ENCODE measurements at places on chromosomes 3 and 15. TPM values are rescaled to one million over a fixed set of nuclear protein-coding genes. Genes with fewer than 3 reads are reported as not detected.

The CDCP1 gene
- polyA plus RNA-seq, result not detected

DNA sequence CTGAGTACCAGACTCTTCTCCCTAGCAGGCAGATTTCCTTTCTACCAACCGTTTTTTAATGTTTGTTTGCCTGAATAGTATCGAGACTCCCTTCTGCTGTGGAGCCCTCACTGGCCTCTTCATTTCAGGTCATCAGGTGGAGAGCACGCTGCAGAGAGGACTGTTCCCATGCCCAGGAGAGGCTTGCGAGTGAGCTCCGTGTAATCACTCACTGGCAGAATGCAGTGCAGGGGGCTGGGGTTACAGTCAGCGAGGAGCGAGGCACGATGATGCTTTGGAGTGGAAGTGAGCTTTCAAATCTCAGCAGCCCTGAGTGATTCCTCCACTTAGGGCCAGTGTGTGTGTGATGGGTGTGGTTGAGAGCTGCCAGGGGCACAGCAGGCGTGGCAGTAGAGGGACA, 385.2 kb downstream of the SHQ1 start:
- peaks cover 29% of the 10 kb centered on the region for H3K27me3 ChIP-seq
- H3K4me1 ChIP-seq, result no peaks in the 10 kb centered on the region
- H3K36me3 ChIP-seq, result peaks cover 9% of the 10 kb centered on the region
- H3K27ac ChIP-seq, result no peak overlapping the region
- no peak overlapping the region for H3K4me3 ChIP-seq

The FRMD4B gene
- polyA plus RNA-seq, result 0.53 TPM

The ISLR2 gene
- not detected for polyA plus RNA-seq

DNA sequence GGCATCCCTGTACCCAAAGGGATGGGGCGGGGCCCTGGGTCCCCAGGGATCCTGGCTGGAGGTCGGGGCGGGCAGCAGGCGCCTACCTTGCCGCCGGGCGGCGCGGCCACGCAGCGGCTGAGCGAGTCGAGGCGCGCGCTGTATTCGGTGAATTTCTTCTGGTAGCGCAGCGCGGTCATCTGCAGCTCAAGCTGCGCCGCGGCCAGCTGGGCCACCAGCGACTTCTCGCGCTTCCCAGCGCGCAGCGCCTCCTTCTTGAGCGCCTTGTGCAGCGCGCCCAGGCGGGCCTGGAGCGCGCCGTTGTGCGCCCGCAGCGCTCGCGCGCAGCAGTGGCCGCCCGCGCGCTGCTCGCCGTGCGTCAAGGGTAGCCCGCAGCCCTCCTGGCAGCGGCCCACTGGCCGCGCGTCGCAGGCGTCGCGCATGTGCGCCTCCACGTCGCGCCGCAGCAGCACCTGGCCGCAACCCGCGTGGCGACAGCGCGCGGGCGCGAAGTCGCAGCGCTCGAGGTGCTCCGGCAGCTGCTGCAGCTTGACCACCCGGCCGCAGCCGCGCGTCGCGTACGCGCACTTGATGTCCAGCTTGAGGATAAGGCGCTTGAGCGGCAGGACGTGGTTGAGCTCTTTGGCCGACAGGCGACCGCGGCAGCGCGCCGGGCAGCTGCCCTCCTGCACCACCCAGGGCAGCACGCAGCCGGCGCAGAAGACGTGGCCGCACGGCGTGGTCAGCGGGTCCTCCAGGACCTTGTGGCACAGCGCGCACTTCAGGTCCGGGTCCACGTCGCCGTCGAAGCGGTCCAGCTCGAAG, 522 bp downstream of the PDZRN3 start:
- H3K36me3 ChIP-seq, result no peaks in the 10 kb centered on the region
- peaks cover 20% of the 10 kb centered on the region for H3K27me3 ChIP-seq
- H3K27ac ChIP-seq, result no peak overlapping the region
- no peaks in the 10 kb centered on the region for H3K4me1 ChIP-seq

- peaks cover 44% of the 10 kb centered on the region for H3K4me1 ChIP-seq
- peaks cover 4% of the 10 kb centered on the region for H3K36me3 ChIP-seq
- H3K27ac ChIP-seq, result peak overlapping the region; percentile 92
- no peak for DNase-seq
- peak overlapping the region; percentile 94 for H3K4me3 ChIP-seq
- H3K27me3 ChIP-seq, result no peaks in the 10 kb centered on the region
Observed at GRCh38 chr3:149812165-149812605, 830 bp upstream of the RNF13 start.

- H3K27me3 ChIP-seq, result no peaks in the 10 kb centered on the region
- H3K36me3 ChIP-seq, result peaks cover 24% of the 10 kb centered on the region
- H3K4me3 ChIP-seq, result no peak overlapping the region
- H3K4me1 ChIP-seq, result peaks cover 5% of the 10 kb centered on the region
Observed at GRCh38 chr3:114691871-114692270, 398.0 kb downstream of the TIGIT start.

The GABRR3 gene
- not detected for polyA plus RNA-seq

GRCh38 chr3:169907944-169908343, 3.4 kb upstream of the SAMD7 start:
- no peak overlapping the region for H3K27ac ChIP-seq
- H3K4me3 ChIP-seq, result no peak overlapping the region
- no peaks in the 10 kb centered on the region for H3K36me3 ChIP-seq
- no peak for DNase-seq

The PCBP4 gene
- polyA plus RNA-seq, result 4.9 TPM

DNA sequence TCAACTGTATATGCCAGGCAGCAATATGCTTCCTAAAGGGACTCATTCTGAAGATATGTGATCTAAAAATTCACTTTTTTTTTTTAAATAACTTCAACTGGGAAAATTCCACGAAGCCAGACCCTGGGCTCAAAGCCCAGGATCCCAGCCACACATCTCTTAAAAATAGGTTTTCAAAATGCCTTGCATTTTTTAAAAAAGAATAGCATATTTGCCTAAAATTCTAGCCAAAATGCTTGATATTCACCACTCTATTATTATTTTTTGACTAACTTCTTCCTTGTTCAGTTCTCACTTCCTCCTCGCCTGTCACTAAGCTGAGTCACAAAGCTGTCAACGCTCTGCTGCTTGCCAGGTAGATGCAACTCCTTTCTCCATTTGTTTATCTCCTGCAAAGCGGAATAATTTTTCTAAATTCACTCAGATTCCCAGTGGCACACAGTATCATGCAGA, 28.0 kb upstream of the VGLL4 start:
- no peaks in the 10 kb centered on the region for H3K36me3 ChIP-seq
- H3K27me3 ChIP-seq, result no peaks in the 10 kb centered on the region
- no peak overlapping the region for H3K4me3 ChIP-seq
- peak; percentile 3 for DNase-seq

- no peaks in the 10 kb centered on the region for H3K36me3 ChIP-seq
- H3K4me1 ChIP-seq, result peaks cover 7% of the 10 kb centered on the region
- H3K27me3 ChIP-seq, result peaks cover 10% of the 10 kb centered on the region
- peak; percentile 36 for DNase-seq
- H3K27ac ChIP-seq, result no peak overlapping the region
Observed at GRCh38 chr15:31489801-31490646, 163.4 kb downstream of the KLF13 start.

- no peaks in the 10 kb centered on the region for H3K4me1 ChIP-seq
- no peak overlapping the region for H3K27ac ChIP-seq
- H3K4me3 ChIP-seq, result no peak overlapping the region
Observed at GRCh38 chr3:172373912-172374311, 74.3 kb downstream of the GHSR start.

DNA sequence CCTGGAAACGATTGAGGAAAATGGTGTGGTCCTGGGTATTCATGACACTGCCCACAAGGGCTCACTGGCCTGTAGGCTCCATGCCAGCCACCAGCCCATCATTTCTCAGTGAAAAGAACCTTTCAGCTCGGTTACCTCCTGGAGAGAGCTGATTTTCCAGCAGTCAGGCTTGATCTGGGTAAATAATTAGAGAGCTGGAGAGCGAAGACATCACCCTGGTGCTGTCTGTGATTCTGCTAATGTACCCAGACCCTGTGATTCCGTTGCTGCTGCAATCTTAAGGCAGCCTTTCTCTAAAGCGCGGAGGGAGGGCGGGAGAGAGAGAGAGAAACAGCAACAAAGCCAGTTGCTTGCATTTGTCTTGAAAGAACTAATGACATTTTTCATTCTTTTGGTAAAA, 221.9 kb upstream of the TOPAZ1 start:
- no peak overlapping the region for H3K27ac ChIP-seq
- no peak overlapping the region for H3K4me3 ChIP-seq
- DNase-seq, result no peak

GRCh38 chr15:64163659-64164362, 989 bp upstream of the PPIB start:
- H3K36me3 ChIP-seq, result no peaks in the 10 kb centered on the region
- H3K27ac ChIP-seq, result peak overlapping the region; percentile 97
- H3K27me3 ChIP-seq, result no peaks in the 10 kb centered on the region
- H3K4me3 ChIP-seq, result peak overlapping the region; percentile 84
- DNase-seq, result no peak

- H3K36me3 ChIP-seq, result peaks cover 5% of the 10 kb centered on the region
- H3K27me3 ChIP-seq, result no peaks in the 10 kb centered on the region
Observed at GRCh38 chr3:11140713-11141104, 13.6 kb upstream of the HRH1 start.

The DPPA2 gene
- not detected for polyA plus RNA-seq

GRCh38 chr3:180036671-180037455, at the start of gene PEX5L:
PEX5L (minus strand) TSS chr3:180036937; CDS start chr3:180036599, 338 bp downstream.
- no peak for DNase-seq
- H3K36me3 ChIP-seq, result no peaks in the 10 kb centered on the region
- peaks cover 7% of the 10 kb centered on the region for H3K4me1 ChIP-seq
- peaks cover 74% of the 10 kb centered on the region for H3K27me3 ChIP-seq
- H3K27ac ChIP-seq, result no peak within 1 kb of the TSS

DNA sequence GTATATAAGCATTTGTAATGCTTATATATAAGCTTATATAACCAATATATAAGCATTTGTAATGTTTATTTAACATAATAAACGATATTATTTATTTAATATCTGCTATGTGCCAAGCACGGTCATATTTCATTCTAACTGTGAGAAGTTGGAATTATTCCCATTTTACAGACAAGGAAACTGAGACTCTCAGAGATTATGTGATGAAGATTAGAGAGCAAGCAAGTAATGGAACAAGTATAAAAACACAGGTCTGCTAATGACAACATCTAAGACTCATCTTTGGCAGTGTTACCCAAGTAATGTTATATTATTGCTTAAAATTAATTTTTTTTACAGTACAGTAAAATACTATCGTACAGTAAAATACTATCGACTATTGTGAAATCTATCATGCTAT, 4.4 kb downstream of the ATOSA start:
- H3K27ac ChIP-seq, result no peak overlapping the region
- no peak for DNase-seq
- H3K4me1 ChIP-seq, result peaks cover 37% of the 10 kb centered on the region
- no peaks in the 10 kb centered on the region for H3K27me3 ChIP-seq
- H3K4me3 ChIP-seq, result no peak overlapping the region

The HRG gene
- polyA plus RNA-seq, result not detected

- H3K36me3 ChIP-seq, result no peaks in the 10 kb centered on the region
- H3K27me3 ChIP-seq, result no peaks in the 10 kb centered on the region
Observed at GRCh38 chr3:12716605-12717151, 42.4 kb downstream of the TMEM40 start.

- peak overlapping the region; percentile 62 for H3K4me3 ChIP-seq
- DNase-seq, result no peak
- peaks cover 7% of the 10 kb centered on the region for H3K36me3 ChIP-seq
- H3K27ac ChIP-seq, result no peak overlapping the region
Observed at GRCh38 chr15:90035095-90035839, 34.1 kb downstream of the ZNF710 start.

GRCh38 chr3:129673897-129674797, 67.7 kb upstream of the PLXND1 start:
- peaks cover 13% of the 10 kb centered on the region for H3K36me3 ChIP-seq
- peaks cover 6% of the 10 kb centered on the region for H3K4me1 ChIP-seq
- H3K4me3 ChIP-seq, result no peak overlapping the region
- no peaks in the 10 kb centered on the region for H3K27me3 ChIP-seq
- no peak for DNase-seq

DNA sequence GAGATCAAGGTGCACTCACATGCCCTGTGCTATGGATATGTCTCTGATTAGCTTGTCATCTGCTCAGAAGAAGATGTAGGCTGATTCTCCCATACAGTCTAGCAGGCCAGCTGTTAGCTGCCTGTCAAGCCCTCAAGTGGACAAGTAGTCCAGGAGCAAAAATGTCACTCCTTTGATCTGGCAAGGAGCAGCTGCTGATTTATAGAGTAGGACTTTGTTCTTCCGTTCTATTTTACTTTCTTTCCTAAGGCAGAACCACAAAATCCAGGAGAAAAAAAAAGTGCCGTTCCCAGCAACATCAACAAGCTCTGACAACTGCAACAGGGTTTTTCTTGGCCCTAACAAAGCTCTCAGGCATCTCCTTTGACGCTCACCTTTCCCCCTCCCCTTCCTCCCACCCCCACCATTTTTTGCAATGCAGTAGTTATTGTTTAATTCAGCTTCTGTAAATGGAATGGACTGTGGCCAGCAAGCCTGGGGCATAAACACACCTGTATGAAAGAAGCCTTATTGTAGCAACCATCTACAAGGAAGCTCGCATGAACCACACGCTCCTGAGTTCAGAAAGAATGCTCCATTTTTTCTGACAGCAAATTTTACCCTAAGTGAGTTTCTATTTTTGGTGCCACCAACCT, 196.3 kb downstream of the MEIS2 start:
- H3K27ac ChIP-seq, result no peak overlapping the region
- H3K27me3 ChIP-seq, result no peaks in the 10 kb centered on the region
- H3K4me3 ChIP-seq, result no peak overlapping the region
- H3K36me3 ChIP-seq, result no peaks in the 10 kb centered on the region

The CNOT10 gene
- 25.9 TPM for polyA plus RNA-seq
